Activated T-helper 1 cell treated with anti-CD3 and anti-CD28 coated beads, Interleukin-12 subunit alpha, Interleukin-12 subunit beta, Interleukin-2, Interleukin-4 antibody, amounts not matched to agents 30 ng/mL and 10 ng/mL and 1 ng/mL, durations not matched to agents 14 hours and 24 hours and 36 hours (primary cell): ENCODE measurements at places on chromosomes 5 and 9. TPM values are rescaled to one million over a fixed set of nuclear protein-coding genes. Genes with fewer than 3 reads are reported as not detected.

The SLC45A2 gene
- total RNA-seq = 0.18 TPM in 1 of 2 replicates, not detected in the other

The OR1J2 gene
- total RNA-seq = not detected in 2 replicates

The ACTBL2 gene
- not detected in 2 replicates for total RNA-seq

The MEGF10 gene
- not detected in 2 replicates for total RNA-seq

The RFK gene
- 20.3 and 20.8 TPM in 2 replicates for total RNA-seq

The GGTA1 gene
- total RNA-seq = 0.12 and 0.16 TPM in 2 replicates

The TMEM252 gene
- total RNA-seq = not detected in 2 replicates

GRCh38 chr5:57832875-57833274, 350.3 kb upstream of the ACTBL2 start:
- no peak overlapping the region for H3K27ac ChIP-seq
- DNase-seq = no peak
- H3K27me3 ChIP-seq = no peaks in the 10 kb centered on the region
- H3K4me3 ChIP-seq = no peak overlapping the region
- H3K4me1 ChIP-seq = no peaks in the 10 kb centered on the region

GRCh38 chr5:95045181-95045965, 239.5 kb downstream of the MCTP1 start:
- no peak overlapping the region for H3K27ac ChIP-seq
- no peaks in the 10 kb centered on the region for H3K27me3 ChIP-seq
- no peak for DNase-seq
- no peak overlapping the region for H3K4me3 ChIP-seq

DNA sequence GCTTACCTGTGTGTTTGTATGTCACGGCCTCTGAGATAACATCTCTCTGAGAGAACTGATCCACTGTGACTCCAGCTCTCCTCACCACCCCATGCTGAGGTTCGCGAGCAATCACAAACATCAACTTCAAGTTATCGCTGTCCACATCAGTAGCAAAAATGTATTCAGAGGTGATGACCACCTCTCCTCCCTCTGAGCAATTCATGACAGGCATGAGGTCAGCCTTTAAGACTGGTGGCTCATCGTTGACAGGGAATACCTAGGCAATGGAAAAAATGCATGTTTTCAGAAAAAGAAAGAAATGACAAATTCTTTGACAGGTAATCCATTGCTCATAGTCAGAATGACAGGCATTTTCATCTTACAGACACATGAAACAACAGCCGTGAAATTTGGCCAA, 90.3 kb upstream of the CER1 start:
- H3K27me3 ChIP-seq = no peaks in the 10 kb centered on the region
- no peak overlapping the region for H3K27ac ChIP-seq
- H3K36me3 ChIP-seq = no peaks in the 10 kb centered on the region
- H3K4me3 ChIP-seq = no peak overlapping the region
- no peak for DNase-seq
- H3K4me1 ChIP-seq = no peaks in the 10 kb centered on the region

DNA sequence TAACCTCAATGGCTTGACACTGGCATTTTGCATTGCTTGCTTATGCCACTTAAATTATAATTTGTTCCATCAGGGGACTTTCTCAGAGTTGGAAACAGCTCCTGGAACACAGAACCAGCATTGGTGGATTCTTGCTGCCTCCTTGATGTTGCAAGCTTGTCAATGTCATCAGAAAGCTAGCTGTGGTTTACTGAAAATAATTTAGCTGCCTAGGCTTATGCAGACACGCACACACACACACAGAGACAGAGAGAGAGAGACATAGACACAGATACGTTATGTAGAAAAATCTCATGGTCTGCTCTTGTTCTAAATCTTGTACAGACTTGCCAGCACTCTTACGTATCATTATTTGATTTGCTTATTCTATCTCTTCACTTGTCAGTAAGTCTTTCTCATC, 78.0 kb downstream of the HMHB1 start:
- no peak overlapping the region for H3K4me3 ChIP-seq
- peaks cover 14% of the 10 kb centered on the region for H3K27me3 ChIP-seq
- H3K36me3 ChIP-seq = peaks cover 2% of the 10 kb centered on the region
- H3K4me1 ChIP-seq = peaks cover 13% of the 10 kb centered on the region

DNA sequence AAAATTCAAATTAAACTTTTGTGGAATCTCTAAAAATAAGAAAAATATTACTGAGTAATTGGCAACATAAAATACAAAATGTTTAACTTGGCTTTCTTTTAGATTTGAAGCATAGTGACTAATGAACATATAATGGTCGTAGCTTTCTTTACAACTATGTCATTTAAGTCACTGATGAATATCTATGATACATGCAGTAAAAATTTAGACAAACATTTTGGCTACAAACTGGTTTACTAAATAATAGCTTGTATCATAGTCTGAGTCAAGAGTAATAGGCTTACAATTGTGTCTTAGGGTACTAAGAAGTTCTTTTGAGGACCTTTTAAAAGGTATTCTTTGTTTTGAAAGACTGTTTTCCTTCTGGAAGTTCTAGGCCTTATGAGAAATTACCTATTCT, 2.0 kb upstream of the APC start:
- H3K4me3 ChIP-seq = no peak overlapping the region
- peaks cover 3% of the 10 kb centered on the region for H3K36me3 ChIP-seq
- H3K4me1 ChIP-seq = peaks cover 17% of the 10 kb centered on the region
- peaks cover 2% of the 10 kb centered on the region for H3K27me3 ChIP-seq
- no peak for DNase-seq

GRCh38 chr5:43215073-43215631, 23.1 kb downstream of the NIM1K start:
- no peak overlapping the region for H3K4me3 ChIP-seq
- H3K27me3 ChIP-seq = peaks cover 20% of the 10 kb centered on the region
- no peak for DNase-seq

- peak overlapping the region; percentile 11 for H3K4me3 ChIP-seq
- DNase-seq = no peak
- H3K4me1 ChIP-seq = peaks cover 41% of the 10 kb centered on the region
- peaks cover 12% of the 10 kb centered on the region for H3K36me3 ChIP-seq
- peak overlapping the region; percentile 41 for H3K27ac ChIP-seq
- H3K27me3 ChIP-seq = no peaks in the 10 kb centered on the region
Measured at GRCh38 chr9:137534256-137535119, 15.7 kb downstream of the PNPLA7 start.

- DNase-seq = no peak
- H3K27ac ChIP-seq = peak overlapping the region; percentile 100
- H3K27me3 ChIP-seq = no peaks in the 10 kb centered on the region
- peak overlapping the region; percentile 83 for H3K4me3 ChIP-seq
- H3K36me3 ChIP-seq = peaks cover 23% of the 10 kb centered on the region
- peaks cover 96% of the 10 kb centered on the region for H3K4me1 ChIP-seq
Measured at GRCh38 chr5:119343052-119343451, 12.8 kb upstream of the TNFAIP8 start.

- DNase-seq = no peak
- no peak overlapping the region for H3K4me3 ChIP-seq
- H3K27me3 ChIP-seq = peaks cover 44% of the 10 kb centered on the region
- H3K4me1 ChIP-seq = no peaks in the 10 kb centered on the region
- no peak overlapping the region for H3K27ac ChIP-seq
Measured at GRCh38 chr9:109771087-109771486, 8.9 kb upstream of the PALM2AKAP2 start.

DNA sequence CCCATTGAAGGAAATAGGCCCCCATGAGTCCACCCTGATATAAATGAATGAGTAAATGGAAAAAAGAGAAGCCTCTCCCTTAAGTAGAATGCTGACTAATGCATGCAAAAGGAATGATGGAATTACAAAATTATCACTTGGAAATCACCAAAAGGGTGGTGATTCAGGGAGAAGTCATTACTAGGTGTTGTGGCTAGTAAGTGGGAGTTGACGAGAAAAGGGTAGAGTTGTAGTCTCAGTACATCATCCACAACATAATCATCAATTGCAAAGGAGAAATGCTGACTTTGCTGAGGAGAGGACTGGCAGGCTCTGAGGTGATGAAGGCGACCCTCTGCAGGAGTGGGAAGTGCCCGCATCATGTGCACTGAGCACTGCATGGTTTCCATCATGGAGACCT, 201.5 kb upstream of the S1PR3 start:
- H3K27ac ChIP-seq = no peak overlapping the region
- no peaks in the 10 kb centered on the region for H3K4me1 ChIP-seq
- no peaks in the 10 kb centered on the region for H3K36me3 ChIP-seq
- DNase-seq = no peak

- H3K4me3 ChIP-seq = no peak overlapping the region
- no peak for DNase-seq
- H3K36me3 ChIP-seq = peaks cover 20% of the 10 kb centered on the region
- H3K27ac ChIP-seq = no peak overlapping the region
- no peaks in the 10 kb centered on the region for H3K27me3 ChIP-seq
Measured at GRCh38 chr5:169917500-169917899, 62.8 kb downstream of the INSYN2B start.

DNA sequence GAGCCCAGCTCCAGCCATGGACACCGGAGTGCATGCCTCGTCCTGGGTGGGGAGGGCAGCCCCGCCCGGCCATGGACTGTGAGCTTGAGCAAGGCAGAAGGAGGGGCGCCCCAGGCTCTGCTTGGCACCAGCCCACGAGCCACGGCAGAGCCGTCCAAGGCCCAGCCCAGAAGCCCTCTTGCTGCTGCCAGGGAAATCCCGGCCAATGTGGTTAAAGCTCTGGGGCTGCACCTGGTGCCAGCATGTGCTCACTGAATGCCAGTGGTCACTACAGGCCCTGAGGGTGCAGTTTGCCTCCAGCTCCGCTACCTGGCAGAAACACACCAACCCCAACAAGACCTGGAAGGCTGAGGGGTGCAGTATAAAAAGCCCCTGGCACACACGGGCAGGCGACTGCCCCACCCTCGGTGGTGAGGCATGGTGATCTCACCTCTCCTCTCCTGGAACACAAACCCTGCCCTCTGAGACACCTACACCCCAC, 11.8 kb downstream of the BRD3 start:
- no peak overlapping the region for H3K4me3 ChIP-seq
- H3K27me3 ChIP-seq = no peaks in the 10 kb centered on the region
- no peak overlapping the region for H3K27ac ChIP-seq
- no peaks in the 10 kb centered on the region for H3K4me1 ChIP-seq
- no peak for DNase-seq

DNA sequence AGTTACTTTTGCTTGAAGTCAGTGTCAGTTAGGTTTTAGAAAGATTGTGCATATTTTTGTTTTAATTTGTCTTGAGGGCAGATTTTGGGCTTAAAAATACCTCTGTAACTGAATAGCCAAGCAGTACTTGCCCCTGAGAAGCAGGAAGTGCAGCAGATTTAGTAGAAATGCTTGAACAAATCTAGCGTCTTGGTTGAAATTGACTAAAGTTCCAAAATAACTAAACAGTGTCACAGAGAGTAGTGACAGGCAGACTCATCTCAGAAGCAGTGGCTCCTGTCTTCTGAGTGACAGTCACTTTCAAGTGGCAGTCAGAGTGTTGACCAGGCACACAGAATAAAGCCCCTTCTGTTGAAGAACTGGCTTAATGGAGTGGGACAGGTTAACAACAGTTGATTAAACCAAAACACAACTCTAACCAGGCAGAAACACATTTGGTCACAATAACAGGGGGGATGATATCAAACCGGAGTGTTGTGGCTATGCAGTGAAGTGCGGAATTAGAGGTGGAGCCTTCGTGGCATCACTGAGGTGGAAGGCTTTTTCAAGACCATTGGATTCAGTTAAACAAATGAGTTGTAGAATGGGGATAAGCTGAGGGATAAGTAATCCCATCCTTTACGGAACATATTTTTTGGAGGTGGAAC, 29.1 kb downstream of the TRIO start:
- no peaks in the 10 kb centered on the region for H3K4me1 ChIP-seq
- peaks cover 3% of the 10 kb centered on the region for H3K27me3 ChIP-seq
- DNase-seq = no peak
- no peak overlapping the region for H3K4me3 ChIP-seq

DNA sequence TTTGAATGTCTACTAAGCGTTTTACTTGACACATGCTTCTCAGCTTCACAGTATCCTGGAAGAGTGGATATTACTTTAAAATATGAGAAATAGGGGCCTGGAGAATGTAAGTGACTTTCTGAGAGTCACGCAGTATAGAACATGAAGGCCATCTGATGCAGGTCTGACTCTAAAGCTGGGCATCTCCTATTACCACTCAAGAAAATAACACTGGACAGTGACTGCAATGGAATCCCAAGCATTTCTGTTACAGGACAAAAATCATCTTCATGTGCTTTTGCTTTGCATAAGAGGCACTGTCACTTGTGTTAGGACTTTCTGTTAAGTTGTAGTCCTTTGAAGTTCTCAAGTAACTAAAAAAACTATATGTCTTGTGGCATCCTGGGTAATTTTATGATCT, 335.5 kb downstream of the FBXL7 start:
- H3K27me3 ChIP-seq = no peaks in the 10 kb centered on the region
- H3K36me3 ChIP-seq = no peaks in the 10 kb centered on the region
- no peaks in the 10 kb centered on the region for H3K4me1 ChIP-seq

DNA sequence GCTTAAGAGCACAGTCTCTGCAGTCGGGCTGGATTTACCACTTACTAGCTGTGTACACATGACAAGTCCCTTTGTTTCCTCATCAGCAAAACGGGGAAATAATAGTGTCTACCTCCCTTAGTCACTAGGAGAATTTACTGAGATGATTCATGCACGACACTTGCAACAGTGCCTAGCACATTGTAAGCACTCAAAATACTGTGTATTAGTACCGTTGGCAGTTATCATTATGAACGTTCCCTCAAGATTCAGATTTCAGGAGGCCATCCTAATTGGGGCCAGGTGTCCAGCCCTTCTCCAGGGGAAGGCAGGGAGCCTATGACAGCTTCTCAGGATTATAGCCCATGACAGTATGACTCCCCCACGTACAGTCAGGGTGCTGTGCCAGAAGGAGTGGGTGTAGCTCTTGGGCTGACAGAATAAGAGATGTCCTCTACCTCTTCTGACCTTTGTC, 164.3 kb downstream of the DOCK2 start:
- H3K27ac ChIP-seq = peak overlapping the region; percentile 69
- no peak for DNase-seq
- H3K4me1 ChIP-seq = peaks cover 80% of the 10 kb centered on the region
- H3K36me3 ChIP-seq = peaks cover 51% of the 10 kb centered on the region
- no peaks in the 10 kb centered on the region for H3K27me3 ChIP-seq

- H3K27ac ChIP-seq = no peak overlapping the region
- no peak overlapping the region for H3K4me3 ChIP-seq
- peaks cover 58% of the 10 kb centered on the region for H3K36me3 ChIP-seq
- no peaks in the 10 kb centered on the region for H3K4me1 ChIP-seq
- no peaks in the 10 kb centered on the region for H3K27me3 ChIP-seq
- no peak for DNase-seq
Measured at GRCh38 chr9:95939472-95939871, 64.0 kb downstream of the ERCC6L2 start.

DNA sequence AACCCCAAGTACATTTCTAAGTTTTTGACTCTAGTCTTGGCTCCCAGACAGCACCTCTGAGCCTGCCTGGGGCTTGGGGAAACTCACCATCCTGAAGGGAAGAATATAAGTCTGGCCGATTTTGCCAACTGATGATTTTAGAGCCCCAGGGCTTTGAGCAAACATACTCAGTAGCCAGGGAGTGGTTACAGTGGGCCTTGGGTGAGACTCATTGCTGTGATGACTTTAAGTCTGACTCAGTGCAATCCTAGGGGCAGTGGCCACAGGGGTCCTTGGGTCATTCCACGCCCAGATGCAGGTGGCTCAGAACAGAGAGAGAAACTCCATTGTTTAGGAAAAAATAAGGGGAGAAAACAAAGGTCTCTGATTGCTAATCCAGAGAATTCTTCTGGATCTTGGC, 312.0 kb upstream of the EDIL3 start:
- H3K27ac ChIP-seq = no peak overlapping the region
- DNase-seq = no peak
- H3K27me3 ChIP-seq = no peaks in the 10 kb centered on the region
- H3K4me1 ChIP-seq = no peaks in the 10 kb centered on the region

GRCh38 chr5:133564921-133565565, 47.3 kb downstream of the FSTL4 start:
- peaks cover 5% of the 10 kb centered on the region for H3K27me3 ChIP-seq
- no peak overlapping the region for H3K4me3 ChIP-seq
- no peak overlapping the region for H3K27ac ChIP-seq
- H3K4me1 ChIP-seq = no peaks in the 10 kb centered on the region
